ENCODE measurements at places on chromosomes 4 and X.

DNA sequence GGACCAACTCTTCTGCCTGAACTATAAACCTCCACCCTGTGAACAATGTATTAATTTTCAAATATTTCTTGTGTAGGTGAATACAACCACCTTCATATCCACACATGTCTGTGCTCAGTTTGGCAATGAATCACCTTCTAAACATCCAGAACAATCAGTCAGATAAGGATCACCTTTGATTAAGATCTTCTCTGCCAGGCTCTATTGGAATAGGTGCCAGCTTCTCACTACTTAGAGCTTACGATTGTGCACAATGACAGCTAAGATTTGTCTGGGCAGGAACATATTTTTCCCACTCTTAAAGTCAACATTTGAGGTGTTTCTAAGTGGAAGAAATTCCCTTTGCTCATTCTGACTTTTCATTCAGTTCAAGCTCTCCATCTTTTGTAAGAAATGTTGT lies 237.2 kb downstream of the IL1RAPL2 start:
- DNase-seq = no peak

GRCh38 chrX:47218920-47219815 lies 687 bp downstream of the CDK16 start:
- peak; percentile 29 for DNase-seq

DNA sequence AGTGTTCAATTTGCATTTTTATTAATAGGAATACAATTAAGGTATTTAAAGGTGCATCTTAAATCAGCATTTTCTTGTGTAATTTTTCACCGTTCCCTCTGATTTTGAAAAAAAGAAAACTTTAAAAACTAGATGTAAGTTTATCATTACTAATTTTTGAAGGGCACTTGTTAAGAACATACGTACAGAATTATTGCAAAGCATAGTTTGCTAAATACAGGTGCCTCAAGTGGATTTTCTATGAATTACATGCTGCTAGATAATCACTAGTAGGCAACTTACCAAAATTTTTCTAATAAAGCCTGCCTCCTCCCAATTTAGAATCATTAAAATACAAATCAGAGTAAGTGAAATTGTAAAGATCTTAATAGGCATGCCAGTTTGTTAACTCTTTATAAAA lies 8.5 kb downstream of the CNKSR2 start:
- no peak for DNase-seq

- no peak for DNase-seq
Observed at GRCh38 chr4:142961866-142962265, 115.8 kb upstream of the INPP4B start.

- DNase-seq = no peak
Observed at GRCh38 chr4:62191451-62192240, 991.5 kb downstream of the ADGRL3 start.

DNA sequence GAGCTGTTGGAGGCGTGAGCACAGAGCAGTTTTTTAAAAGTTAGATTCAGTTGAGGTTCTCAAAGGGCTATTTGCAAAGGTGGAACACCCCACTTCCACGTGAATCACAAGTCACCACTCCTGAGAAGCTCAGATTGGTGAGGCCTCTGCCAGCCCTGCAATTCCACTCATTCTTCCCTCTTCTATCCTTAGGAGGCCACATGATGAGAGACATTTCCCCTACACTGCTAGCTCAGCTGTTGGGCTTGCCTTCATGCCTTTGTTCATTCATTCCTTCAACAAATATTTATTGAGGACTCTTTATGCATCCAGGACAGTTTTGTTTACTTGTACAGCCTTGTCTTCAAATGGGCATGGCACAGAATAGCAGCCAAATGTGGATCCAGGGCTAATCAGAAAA lies 3.7 kb downstream of the SRPX2 start:
- no peak for DNase-seq

- no peak for DNase-seq
Observed at GRCh38 chr4:146123231-146123630, 52.3 kb upstream of the LSM6 start.

GRCh38 chrX:139905051-139905450 lies 27.8 kb downstream of the ATP11C start:
- no peak for DNase-seq

- DNase-seq = no peak
Observed at GRCh38 chrX:53075011-53075410, 7.2 kb upstream of the TSPYL2 start.

DNA sequence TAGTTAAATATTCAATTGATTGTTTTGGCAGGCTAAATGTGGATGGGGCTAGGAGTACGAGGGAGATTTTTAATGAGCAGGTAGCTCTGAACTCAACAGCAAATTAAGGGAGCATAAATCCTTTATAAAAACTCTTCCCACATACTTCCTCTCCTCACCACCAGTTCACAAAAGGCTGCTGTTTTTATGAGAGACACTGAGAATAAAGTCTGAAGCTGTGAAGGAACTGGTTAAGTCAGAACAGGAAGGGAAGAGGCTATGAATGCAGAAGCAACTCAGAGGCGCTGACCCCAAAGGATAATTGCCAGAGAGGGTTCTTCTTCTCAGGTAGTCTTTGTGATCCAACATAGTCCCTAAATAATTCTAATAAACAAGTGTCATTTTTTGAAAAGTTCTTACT lies 406.1 kb downstream of the GPM6A start:
- DNase-seq = no peak

Data from stimulated activated CD8-positive, alpha-beta memory T cell treated with anti-CD3 and anti-CD28 coated beads, Interleukin-2, amount 100 ng/mL, for 48 hours (primary cell).